ENCODE measurements at places on chromosomes 13 and 19.

DNA sequence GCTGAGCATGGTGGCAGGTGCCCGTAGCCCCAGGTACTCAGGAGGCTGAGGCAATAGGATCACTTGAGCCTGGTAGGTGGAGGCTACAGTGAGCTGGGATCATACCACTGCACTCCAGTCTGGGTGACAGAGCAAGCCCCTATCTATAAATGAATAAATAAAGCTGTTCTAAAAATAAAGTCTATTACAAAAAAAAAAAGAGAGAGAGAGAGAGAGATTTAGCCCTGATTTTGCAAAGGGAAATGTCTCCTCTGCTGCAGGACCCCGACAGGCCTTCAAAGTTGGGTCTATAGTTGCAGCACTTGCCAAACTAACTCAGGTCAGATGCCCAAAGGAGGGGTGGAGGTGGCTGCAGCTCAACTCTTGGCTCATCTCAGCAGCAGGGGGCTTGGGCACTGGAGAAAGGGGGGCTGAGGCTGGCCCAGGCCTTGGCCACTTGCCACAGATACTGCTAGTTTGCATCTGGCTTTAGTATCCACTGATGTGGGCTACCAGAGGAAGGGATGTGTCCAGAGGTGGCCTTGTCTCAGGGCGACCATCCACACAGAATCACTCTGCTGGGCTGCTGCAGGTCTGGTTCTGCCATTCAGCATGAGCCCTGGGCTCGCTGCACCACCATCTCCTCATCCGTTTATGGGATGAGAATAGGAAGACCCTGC, 30.8 kb upstream of the AKT2 start:
- DNase-seq: peak; percentile 14

- no peak for DNase-seq
These were observed 50.3 kb downstream of the FGF14 start for GRCh38 chr13:102351521-102351920.

GRCh38 chr19:53647350-53647749, 15.6 kb downstream of the DPRX start:
- DNase-seq: no peak

DNA sequence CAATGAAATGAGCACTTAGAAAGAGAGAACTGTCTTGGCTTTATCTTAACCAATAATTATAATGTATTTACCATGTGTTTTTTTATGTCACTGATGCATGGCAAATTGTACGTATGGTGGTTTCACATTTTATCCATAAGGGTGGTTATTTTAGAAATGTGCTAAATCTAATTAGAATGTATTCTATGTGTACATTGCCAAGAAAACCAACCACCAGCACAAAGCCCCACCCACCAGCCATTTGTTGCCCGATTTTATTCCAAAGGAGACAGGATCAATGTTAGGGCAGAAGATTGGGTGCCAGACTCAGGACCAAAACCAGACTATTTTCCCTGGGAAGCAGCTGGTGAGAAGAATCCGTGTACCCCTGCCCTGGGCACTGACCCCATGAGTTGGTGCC, 63.0 kb upstream of the SOX1 start:
- DNase-seq: no peak

DNA sequence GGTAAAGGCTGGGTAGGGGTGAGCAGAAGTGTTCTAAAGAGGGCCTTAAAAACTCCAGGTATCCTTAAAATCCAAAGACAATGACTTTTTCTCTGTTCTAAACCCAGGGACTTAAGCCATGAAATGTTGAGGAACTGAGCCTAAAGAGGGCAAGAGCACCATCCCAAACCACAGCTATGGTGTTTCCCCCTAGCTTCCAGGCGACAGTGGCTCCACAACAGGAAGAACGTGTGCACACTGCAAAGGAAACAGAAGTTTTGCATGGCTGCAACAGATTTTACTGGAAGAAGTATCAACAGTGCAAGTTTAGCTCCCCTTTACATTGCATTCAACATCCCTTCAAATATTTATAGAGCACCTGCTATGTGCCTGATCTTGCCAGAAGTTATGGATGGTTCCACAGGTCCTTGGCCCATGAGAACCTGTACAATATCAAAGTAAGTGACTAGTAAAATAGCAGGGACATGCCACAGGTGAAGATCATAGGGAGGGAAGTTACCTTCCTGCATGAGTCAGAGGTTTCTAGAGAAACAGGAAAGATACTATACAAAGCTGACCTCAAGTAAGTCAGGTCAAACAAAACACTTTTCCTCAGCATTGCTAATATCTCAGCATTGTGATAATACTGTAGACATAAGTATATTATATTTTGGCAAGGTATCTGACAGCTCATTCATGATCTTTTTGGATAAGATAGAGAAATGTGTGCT, 8.4 kb upstream of the KCTD12 start:
- DNase-seq: peak; percentile 44

DNA sequence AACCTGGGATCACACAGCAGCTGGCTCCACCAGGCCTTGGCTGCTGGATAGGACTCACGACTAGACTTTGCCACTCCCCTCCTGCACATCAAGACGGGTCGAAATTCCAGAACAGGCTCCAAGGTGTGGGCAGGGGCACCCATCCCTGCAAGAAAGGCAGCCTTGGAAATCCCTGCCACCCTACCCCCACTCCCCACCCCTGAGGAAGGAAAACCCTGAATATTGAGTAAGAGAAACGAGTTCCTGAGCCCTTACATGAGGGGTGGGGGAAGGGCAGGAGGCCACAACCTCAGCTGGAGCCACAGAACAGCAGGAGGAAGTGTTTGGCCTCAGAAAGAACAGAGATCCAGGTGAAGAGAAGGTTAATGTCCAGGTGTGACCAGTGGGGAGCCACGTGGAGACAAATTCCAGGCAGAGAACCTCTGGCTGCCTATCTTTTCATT, 20.1 kb downstream of the DEDD2 start:
- DNase-seq: peak; percentile 59
